Adrenal gland (tissue), 19 donors: ENCODE measurements at places on chromosomes 5 and 9.

DNA sequence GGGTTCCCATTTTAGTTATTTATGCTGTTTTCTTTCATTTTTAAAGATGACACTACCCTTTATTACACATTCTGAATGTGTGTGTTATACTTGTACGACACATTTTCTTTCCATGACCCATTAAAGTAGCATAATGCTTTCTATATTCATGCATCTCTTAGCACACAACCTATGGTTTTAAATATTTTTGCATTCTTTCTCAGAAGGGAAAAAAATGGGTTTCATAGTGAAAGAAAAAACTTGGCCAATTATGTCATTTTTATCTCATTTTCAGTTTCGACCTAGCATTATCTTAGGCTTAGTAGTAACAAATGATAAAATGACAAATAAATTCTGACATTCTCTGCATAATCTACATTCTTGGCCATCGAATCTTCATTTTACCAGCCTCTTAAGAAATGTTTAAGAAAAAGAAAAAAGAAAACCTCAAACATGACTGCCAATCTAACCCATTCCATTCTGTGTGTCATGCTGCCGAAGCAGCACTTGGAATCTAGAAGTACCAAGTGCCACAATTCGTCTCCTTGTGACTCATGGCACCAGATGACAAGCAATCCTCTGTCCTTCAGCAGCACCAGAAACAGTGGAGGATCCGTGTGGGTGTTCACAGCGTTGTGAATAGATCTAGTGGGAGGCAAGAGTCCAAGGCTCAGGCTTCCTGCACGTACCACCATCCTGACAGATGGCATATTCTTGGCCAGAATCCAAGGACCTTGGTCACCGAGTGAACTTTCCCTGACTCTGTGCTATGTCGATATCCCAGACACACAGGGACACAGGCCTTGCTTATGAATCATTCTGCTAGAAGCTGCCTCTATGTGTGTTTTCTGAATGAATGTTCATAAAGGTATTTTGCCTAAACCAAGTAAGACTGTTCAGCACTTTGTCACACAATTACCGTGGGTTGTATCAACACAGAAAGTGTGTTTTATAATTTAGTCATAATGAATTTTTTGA, 502.7 kb downstream of the NR2F1-AS1 start:
- peak; percentile 86 for DNase-seq

- no peak for DNase-seq
Measured at GRCh38 chr5:134003064-134003816, 1.5 kb downstream of the VDAC1 start.

DNA sequence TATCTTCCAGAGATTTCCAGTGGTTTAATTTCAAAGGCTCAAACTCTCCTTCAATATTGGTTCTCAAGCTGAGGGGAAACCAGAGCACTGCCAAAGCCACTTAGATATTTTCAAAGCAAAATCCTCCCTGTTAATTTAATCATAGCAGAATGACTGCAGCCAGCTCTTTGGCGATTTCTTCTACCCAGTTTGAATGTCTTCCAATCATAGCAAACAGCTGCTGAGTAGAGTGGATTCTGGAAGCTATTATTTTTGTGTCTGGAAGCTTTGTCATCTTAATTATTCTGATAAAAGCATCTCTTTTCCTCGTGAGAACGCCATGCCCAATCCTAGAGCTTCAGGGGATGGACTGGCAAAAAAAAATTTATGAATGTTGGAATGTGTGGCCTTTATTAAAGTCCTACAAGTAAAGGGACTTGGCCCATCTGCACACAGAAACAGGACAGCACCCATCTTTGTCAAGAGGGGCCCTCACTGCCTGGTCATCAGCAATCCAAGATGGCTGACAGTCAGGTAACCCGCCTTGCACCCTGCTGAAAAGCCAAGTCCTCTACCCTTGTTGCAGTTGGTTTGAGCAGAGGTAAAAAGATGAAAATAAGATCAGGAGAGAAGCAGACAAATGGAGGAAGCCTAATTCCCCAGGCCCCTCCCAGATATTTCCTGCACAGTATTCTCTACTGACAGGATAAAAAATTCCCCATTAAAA, 125.1 kb downstream of the SUSD1 start:
- no peak for DNase-seq

- no peak for DNase-seq
Measured at GRCh38 chr5:56612759-56613158, 202.6 kb upstream of the MAP3K1 start.

- DNase-seq = no peak
Measured at GRCh38 chr9:102796244-102796643, 198.9 kb upstream of the CYLC2 start.

DNA sequence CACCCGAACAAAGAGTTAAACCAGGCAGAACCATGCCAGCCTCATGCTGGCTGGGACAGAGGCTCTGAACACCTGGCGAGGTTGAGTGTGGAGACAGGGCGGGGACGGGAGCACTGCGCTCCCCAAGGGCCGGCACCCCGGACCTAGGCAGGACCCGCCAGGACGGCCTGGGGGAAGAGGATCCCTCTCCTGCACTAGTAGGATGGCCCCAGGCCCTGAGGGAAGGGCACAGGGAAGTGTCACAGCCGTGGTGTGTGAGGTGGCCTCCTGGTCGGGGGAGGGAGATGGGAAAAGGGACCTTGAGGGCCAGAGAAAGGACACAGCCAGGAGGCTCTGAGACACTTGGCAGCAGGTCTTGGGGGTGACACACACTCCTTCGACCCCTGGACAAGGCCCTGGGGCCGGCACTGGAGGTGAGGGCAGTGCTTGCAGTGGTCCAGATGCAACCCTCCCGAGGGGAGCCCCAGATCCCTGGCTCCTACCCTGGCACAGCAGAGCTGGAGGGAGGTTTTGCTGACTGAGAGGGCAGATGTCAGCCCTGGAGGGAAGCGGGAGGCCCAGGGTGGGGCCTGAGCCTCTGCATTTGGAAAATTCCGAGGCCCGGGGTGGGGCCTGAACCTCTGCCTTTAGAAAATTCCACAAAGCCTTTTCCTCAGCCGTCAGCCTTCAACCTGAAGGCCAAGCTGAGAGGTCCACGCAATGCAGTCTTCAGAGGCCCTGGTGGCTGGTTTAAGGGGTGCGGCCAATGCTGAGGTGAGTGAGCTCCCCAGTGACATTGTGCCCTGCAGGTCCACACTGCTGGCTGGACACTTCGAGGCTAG, 24.8 kb upstream of the TERT start:
- DNase-seq = no peak

DNA sequence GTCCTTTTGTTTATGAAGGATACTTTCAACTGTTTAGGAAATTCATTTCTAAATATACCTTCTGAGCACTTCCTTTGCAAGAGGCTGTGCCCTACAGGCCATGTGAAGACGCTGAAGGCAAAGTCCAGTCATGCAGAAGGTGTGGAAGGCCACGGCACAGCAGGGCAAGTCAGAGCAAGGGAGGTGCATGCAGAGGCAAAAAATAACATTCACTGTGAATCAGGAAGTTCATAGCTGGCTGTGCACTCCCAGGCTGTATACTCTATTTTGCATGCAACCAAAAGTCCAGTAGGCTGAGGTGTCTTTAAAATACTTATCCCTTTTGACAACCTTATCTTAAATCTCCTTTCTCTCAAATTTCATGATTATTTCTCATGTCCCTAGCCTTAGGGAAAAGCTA, 50.3 kb downstream of the GNAQ start:
- peak; percentile 35 for DNase-seq

GRCh38 chr5:10994091-10994986, 233.3 kb upstream of the DAP start:
- DNase-seq = no peak

GRCh38 chr5:37791321-37791720, 48.5 kb downstream of the GDNF start:
- no peak for DNase-seq

GRCh38 chr9:117034866-117035265, 347.8 kb downstream of the TRIM32 start:
- no peak for DNase-seq
